ENCODE measurements at places on chromosomes 7 and 10.

DNA sequence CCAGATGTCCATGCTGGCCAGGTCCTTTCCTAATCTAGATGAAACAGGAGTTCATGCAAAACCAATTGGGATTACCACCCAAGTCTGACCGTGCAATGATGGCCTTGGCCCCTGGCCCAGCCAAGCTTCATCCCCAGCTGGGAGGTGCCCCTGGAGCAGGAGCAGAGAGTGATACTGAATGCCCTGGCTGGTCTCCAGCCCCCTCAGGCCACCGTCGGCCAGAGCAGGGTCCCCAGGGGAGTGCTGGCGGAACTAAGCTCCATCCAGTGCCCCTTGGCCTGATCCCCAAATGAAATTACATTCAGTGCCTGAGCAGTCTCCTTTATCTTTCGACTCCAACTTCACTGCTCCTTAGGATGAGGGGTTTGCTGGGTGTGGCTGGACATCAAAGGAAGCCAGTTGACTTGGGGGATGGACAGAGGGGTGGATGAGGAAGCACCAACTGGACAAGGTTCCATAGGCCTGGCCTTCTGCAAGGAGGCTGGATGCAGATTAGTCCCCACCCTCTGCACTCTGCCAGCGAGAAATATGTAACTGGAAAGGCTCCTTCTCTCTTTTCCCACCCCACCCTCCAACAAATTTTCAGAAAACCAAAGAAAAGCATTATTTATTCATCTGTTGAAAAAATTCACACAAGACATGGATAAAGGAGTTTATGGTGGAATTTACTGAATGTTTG lies 275.5 kb downstream of the PLXNA4 start:
- no peak for DNase-seq

- DNase-seq = no peak
These were observed 37.2 kb downstream of the DLG5 start for GRCh38 chr10:77889277-77889903.

DNA sequence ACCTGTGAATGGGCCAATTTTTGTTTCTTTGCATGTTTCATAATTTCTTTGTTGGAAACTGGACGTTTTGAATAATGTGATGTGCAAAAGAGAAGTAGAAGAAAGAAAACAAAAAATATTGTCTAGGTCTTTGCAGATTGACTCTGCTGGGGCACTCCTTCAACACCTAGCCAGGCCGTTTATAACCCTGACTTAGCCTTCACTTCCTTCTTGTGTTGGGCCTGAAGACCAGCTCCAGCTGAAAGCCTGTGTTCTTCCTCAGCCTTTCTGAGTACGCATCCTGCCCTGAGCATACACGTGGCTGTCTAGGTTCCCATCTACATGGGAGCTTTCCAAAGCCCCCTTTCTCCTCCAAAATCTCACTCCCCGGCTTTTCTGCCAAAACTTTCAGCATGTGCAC lies 41.9 kb downstream of the LMTK2 start:
- DNase-seq = no peak

DNA sequence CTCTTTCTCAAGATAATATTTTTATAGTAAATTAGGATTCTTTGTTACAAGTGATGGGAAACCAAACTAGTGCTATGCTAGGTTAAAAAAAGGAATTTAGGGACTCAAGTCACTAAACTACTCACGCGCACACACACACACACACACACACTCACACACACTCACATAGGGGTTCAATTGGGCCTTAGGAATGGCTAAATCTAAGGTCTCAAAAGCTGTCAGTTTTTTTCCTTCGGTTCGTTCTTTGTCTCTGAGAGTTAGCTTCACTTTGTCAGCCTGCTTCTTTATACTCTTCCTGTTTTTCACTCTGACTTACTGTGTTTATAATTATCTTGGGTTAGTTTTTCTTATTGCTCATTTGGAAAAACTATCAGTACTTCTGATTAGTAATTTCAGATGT lies 138.9 kb downstream of the ADK start:
- DNase-seq = no peak

GRCh38 chr7:124989911-124990310 lies 60.3 kb upstream of the POT1 start:
- no peak for DNase-seq

DNA sequence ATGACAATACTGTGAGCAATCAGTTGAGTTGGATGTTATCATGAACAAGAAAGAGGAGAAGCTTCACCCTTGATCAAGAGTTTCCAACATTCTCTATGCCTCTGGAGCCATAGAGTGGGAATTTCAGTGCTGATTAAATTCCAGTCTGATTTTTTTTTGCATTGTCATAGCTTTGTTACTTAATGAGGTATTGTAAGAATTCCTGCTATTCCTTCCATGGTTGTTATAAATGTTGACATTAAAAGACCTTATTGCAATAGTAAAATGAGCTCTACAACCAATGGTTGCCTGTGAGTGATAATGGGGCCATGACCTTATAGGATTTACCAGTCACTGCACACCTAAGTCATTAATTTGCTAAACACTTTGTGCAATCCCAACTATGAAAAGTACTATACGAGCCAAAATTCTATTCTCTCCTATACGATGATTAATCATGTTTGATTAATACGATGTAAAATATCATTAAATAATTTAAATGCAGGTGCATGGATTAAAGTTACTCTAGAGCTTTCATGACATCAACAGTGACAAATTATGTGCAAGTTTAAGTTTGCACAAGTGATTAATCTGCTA lies 353.2 kb upstream of the KLF6 start:
- DNase-seq = no peak

DNA sequence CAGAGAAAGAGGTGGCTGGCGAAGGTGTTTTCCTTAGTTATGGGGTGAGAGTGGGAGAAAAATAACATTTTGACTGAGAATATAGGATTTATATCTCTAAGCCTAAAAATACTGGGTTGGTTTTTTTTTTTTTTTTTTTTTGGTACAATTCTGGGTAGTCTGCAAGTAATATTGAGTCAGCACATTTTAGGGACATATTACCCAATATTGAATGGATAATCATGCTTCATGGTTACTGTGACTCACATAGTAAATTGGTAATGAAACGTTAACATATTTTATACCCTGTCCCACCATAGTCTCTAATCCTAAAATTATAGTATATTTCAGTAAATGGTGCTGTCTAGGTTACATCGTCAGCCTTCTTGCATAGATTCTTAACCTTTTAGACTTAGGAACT lies 91.4 kb downstream of the TPST1 start:
- no peak for DNase-seq

DNA sequence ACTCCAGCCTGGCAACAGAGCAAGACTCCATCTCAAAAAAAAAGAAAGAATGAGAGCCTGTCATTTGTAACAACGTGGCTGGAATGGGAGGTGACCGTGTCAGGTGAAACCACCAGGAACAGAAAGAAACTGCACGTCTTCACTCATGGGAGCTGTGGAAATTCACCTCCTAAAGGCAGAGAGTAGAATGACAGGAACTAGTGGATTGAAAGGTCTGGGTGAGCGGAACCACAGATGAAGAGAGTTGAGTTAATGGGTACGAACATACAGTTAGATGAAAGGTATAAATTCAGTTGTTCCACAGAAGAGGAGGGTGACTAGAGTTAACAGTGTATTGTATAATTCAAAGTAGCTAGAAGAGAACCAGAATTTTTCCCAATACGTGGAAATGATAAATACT lies 78.6 kb downstream of the MAD1L1 start:
- DNase-seq = no peak

- DNase-seq = no peak
These were observed 400.3 kb upstream of the PRKCQ start for GRCh38 chr10:6980353-6980752.

DNA sequence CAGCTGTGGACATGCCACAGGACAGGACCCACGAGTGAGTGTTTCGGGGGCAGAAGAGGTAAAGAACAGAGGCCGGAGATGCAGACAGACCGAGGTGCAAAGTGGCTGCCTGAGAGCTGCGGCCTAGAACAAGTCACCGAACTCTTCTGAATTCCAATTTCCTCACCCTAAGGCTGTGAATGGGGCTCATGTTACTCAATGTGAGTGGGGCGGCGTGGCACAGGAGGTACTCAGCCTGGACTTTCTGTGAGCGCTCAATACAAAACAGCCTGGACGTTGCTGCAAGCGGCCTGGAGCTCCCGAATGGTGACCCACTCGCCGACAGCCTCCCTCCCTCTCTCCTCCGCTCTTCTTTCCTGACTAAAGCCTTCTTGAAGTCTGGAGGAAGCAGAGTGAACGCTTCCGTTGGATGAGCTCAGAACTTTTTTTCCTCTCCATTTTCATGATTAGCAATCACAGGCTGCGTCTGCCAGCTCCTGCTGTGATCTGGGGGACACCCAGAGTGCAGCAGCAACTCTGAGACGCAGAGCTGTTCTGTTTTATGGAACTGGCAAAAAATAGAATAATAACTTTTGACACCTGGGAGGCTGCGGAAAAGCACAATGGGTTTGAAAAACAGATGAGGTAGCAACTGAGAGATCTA lies 108.5 kb downstream of the PTPRN2 start:
- no peak for DNase-seq

DNA sequence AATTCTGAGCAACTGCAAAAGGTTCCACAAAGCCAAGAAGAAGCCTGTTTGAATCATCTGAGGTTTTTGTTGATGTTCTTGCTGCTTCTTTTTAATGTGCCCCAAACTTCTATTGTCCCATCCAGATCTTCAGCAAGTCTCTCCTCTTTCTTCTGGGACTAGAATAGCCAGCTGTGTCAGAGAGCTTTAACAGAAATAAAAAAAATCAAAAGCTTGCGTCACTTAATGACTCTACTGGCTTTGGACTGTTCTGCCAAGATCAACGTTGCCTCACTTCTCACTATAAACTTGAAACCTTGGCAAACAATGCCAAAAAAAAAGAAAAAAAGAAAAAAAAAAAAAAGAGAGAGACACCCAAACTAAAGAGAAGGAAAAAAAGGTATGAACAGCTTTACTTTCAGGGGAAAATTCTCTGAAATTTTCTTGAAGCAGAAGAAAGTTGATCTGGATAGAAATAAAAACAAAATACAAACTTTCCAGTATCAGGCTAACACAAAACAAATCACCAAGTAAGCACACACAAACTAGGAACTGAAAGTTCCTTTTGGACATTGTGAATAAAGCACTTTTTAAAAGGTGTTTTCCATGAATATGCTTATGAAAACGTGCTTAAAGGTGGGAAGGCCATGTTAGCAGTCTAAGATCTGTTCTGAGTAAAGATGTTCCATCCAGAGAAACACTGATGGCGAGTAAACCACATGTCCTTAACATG lies 14.8 kb downstream of the USP54 start:
- no peak for DNase-seq

- no peak for DNase-seq
These were observed 1.6 kb upstream of the HTRA1 start for GRCh38 chr10:122459561-122460273.

DNA sequence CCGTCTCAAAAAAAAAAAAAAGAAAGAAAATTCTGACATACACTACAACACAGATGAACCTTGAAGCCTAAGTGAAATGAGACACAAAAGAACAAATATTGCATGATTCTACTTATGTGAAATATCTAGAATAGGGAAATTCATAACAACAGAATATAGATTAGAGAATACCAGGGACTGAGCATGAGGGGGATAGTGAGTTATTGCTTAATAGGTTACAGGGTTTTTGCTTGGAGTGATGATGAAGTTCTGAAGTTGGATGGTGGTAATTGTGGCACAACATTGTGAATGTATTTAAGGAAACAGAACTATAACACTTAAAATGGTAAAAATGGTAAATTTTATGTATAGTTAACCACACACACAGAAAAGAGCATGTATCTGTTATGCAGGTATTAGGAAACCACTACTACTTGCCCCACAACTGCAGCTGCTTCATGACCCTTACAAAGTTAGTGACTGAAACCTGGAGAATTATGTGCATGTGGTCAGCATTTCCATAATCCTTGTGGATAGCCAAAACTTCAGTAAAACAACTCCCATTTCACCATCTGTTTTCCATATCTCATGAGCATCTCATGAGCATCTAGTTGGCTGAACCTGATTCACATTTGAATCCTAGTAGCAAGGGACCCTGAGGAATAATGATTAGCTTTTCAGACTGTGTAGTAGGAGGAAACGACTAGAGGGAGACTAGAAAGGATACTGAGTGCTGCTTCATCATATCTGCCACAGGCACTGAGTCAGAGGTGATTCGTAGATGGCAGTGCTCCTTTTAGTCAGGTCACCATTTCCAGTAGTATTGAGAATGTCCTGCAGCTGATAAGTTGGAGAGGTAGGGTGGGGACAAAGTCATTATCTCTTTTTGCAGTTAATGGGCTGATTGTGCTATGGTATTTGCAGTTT lies 26.3 kb downstream of the SAMD8 start:
- DNase-seq = no peak

- peak; percentile 3 for DNase-seq
These were observed 55.3 kb upstream of the C7orf33 start for GRCh38 chr7:148535217-148535616.

DNA sequence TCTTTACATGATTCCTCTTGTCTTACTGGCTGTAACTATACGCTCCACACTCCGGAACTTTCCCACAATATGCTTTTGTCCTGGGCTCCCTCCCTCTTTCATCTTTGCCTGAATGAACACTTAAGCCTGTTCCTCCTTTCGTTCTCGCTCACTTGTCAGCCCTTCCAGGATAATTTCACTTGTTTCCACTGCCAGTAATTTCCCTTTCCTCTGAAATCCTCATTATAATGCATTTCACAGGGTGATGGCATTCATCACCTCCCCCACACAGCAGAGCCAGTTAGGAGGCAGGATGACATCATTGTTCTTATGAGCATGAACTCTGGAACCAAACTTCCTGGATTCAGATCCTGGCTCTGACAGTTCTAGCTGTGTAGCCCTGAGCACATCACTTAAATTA lies 372.6 kb downstream of the GPR158 start:
- DNase-seq = no peak

DNA sequence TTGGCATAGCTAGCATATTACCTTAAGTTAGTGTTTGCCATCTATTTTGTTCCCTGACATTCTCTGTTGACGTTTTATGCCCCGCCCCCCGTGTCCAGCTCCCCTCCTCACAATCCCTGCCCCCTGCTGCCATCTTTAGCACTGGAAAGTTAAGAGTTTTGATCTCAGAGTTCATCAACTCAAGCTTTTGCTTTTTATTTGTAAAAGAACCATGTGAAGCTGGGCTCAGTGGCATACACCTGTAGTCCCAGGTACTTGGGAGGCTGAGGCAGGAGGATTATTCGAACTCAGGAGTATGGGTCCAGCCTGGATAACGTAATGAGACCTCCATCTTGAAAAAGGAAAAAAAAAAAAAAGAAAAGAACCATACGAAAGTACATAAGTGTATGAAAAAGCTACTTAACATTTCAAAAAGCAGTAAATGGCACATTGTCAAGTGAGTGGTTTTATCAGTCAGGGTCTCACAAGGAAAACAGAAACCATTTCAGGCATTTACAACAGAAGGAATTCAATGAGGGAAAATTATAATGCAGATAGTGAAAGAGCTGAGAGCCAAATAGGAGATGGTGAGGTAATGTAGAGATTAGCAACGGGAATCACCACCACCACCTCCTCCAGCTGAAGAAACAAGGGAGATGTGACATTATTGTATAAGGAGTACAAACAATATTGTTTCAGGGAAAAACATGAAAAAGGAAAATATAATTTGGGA lies 64.9 kb downstream of the MCU start:
- DNase-seq = no peak

DNA sequence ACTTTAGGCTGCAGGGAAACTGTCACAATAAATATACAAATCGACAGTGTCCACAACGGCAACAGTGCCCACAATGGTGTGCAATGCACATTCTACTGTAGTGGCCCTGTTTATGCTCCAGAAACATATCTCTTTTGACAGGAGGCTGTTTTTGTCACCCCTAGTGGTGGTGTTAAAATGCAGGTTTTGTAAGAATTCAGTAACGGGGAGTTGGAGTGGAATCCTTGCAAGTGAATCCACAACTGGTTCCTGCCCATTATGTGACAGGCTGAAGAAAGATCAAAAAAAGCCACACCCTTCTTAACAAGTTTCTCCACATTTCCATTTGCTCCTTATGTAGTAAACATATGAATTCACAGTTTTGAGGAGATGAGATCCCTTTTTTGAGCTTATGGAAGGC lies 58.5 kb downstream of the BEND7 start:
- no peak for DNase-seq

Measured in COR-L47 (cell line).